Calu3 (cell line): ENCODE measurements at places on chromosomes 2 and 18.

DNA sequence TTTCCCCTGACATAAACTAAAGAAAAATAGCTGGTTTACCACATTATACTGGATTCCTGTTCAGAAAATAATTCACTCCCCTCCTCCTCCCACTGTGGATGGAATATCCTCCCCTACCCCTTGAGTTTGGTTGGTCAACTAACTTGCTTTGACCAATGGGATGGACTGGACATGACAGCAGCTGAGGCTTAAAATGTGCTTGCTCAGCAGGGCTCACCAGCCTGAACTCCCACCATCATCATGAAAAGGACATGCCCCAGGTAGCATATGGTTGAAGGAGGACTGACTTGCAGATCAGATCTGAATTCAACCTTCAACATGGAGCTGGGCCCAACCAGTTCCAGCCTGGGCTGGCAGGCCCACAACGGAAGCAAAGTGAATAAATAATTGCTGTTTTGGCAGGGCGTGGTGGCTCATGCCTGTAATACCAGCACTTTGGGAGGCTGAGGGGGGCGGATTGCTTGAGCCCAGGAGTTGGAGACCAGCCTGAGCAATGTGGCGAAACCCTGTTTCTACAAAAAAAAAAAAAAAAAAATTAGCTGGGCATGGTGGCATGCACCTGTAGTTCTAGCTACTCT, 284.4 kb downstream of the AFF3 start:
- DNase-seq, result no peak

- DNase-seq, result no peak
Measured at GRCh38 chr18:3660739-3661515, 211.0 kb downstream of the TGIF1 start.

DNA sequence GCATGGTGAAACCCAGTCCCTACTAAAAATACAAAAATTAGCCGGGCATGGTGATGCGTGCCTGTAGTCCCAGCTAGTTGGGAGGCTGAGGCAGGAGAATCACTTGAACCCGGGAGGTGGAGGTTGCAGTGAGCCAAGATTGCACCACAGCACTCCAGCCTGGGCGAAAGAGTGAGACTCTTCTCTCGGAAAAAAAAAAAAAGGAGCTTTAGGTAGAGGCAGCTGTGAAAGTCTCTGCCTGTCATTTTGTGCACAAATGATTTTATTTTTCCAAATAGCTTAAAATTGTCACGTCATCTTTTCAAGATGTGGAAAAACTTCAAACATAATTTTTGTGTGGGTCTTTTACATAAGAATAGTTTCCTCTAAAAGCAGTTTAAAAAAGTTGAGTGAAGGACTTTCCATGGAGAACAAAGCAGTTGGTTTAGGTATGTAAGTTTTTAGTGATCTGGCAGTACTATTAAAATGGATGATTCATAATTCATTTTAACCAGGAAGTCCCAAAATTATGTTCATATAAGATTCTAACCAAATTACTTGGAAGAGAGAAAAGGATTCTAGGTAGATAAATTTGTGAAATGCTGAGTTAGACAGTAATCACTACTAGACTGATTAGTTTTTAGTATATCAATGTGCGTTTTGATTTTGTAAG, 11.5 kb downstream of the CCNYL1 start:
- DNase-seq, result no peak

DNA sequence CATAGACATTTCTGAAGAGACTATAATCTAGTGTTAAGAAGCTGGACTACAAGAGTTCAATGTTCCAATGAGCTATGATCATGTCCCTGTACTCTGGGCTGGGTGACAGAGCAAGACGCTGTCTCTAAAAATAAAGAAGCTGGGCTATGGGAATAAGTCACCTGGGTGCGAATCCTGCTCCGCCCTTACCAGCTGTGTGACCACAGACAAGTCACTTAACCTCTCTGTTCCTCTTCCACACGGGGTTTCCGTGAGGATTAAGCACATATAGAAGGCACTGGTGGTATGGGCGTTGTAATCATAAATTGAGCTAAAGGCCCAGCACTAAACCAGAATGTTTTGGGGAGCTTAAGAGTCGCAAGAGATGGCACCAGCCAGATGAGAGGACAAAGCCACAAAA, 178.5 kb downstream of the HAUS1 start:
- DNase-seq, result no peak

DNA sequence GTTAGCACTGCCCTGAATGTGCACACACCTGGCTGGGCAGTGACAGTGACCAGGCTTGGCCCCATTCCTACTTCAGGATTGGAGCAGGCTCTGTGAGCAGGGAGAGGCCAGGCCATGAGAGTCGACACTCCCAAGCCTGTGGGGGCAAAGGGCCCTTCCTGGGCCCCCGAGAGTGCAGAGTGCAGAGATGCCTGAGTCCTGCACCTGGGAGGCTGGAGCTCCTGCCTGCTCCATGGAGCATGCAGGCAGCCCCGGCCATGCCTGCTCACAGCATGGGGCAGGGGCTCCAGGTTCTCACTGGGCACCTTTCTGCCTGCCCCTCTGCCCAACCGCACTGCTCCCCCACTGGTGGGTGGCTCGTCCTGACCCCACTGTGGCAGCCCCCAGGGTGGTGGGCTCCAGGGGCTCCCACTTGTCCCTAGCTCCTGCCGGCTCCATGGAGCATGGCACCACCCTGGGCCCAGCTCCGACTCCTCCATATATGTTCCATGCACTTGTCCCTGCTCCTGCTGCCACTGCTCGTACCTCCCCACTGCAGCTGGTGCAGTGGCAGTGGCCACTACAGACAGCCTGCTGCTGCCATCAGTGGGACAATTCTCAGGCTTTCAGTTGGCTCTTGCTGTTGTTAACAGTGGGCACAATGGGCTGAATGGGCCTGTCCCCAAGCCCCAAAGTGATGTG, 282.0 kb downstream of the RPRM start:
- DNase-seq, result no peak

DNA sequence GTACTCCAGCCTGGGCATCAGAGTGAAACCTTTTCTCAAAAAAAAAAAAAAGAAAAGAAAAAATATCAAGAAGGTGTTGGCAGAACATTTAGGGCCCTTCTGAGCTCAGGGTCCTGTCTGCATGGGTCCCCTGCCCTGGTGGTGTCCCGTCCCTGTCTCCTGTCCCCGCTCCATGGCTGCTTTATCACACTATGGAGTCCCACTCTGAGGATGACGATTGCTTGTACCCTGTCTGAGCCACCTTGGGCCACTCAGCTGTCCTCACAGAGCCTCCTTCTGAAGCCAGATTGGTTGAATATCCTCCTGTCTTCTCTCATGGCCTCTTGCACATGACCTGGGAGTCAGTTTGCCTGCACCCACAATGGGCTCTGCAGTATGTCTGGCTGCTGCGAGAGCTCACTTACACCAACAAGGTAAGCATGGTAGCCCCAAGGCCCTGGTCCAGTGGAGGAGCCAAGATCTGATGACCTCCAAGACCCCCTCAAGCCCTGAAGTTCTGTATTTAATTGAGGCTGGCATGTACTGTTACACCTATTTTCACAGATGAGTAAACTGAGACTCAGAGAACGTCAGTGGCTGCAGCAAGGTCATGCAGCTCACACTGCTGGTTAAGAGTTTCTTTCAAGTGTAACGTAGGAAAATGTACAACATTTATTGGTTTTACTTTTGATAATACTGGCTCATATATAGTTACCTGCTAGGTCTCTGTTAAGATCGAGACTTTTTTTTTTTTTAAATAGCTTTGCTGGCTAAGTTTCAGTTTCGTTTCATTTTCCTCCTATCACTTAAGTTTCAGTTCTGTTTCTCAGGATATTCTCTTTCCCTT, 16.9 kb upstream of the ZCCHC2 start:
- no peak for DNase-seq

GRCh38 chr18:25830787-25831186, 259.6 kb downstream of the SS18 start:
- DNase-seq, result no peak

- no peak for DNase-seq
Measured at GRCh38 chr2:229909090-229909489, 12.7 kb downstream of the TRIP12 start.

GRCh38 chr2:151999053-151999452, 99.8 kb downstream of the CACNB4 start:
- DNase-seq, result peak; percentile 71

GRCh38 chr2:223541546-223541945, 60.6 kb downstream of the SCG2 start:
- DNase-seq, result no peak

DNA sequence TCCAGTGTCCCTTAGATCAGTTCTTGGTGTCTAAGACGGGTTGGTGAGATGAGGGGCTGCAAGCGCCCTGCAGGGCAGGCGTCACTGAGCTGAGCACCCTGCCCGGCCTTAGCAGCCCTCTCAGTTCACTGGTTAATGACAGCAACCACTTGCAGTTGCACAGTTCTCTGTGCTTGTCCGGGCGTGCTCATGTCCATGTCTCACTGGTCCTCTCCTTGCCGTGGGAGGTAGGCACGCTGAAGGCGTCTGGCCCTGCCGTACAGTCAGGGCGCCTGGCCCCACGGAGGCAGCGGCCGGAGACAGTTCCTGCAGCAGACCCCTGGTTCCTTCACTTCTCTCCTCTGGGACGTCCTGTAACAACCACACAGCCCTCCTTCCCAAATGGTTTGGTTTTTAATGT, 75.3 kb downstream of the ARHGEF4 start:
- DNase-seq, result no peak

DNA sequence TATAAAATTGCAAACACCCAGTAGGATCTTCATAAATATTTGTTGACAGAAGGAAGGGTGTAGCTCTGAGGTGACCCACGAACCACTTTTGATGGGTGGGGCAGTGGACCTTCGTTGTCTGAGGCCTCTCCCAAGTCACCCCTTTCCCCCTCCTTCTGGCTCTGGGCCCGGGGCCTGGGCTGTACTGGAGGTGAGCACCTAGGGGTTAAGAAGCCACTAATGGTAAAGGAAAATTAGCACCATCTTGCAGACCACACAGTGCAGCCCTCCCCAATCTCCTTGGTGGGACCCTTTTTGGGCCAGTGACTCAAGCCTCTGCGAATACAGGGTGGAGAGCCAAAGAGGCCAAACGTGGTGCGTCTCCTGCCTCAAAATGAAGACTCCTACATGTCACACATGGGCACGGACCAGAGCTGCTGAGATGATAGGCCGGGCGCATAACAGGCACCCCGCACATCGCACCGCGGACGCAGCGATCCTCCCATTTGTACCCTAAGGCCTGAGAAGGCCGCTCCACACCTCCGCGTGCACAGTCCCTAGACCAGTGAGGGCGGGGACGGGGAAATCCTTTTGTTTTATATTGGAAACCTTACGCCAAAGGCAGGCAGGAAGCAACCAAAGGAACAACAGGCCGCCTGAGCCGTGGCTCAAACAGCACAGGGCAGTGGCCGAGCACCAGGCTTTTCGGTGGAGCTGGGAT, 31.9 kb upstream of the ATP6V1B1 start:
- no peak for DNase-seq

DNA sequence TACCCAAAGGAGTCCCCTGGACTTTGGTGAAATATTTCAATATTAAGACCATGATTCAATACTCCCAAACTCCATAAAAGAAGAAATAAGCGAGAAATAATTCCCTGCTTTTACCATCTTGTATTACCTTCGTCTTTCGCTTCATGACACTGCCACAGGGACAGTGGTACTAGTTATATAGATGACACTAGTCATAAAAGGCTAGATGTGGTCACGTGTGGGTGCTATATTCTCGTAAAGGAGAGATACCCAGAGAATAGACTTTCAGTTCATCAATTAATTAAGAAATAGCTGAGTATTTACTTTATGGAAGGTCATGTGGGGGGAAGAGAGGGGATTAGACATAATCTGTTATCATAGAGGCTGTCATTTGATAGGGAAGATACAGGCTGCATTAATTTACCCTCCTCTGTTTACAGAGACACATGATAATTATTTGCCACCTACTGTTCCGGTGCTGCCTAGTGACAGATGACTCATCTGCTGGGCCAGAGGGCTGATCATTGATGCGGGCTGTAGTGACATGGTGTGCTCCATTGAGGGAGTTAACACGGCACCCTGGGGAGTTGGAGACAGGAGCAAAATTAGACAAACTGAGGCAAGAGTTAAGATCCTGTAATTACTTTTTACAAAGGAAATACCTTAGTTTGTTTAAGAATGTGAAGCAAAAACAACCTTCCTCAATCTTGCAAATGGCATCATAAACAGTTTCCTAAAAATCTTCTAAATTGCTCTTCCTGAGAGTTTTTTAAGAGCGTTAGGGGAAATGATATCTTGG, 78.2 kb upstream of the ITGB6 start:
- no peak for DNase-seq

- DNase-seq, result no peak
Measured at GRCh38 chr18:77144046-77144445, 11.5 kb upstream of the MBP start.

DNA sequence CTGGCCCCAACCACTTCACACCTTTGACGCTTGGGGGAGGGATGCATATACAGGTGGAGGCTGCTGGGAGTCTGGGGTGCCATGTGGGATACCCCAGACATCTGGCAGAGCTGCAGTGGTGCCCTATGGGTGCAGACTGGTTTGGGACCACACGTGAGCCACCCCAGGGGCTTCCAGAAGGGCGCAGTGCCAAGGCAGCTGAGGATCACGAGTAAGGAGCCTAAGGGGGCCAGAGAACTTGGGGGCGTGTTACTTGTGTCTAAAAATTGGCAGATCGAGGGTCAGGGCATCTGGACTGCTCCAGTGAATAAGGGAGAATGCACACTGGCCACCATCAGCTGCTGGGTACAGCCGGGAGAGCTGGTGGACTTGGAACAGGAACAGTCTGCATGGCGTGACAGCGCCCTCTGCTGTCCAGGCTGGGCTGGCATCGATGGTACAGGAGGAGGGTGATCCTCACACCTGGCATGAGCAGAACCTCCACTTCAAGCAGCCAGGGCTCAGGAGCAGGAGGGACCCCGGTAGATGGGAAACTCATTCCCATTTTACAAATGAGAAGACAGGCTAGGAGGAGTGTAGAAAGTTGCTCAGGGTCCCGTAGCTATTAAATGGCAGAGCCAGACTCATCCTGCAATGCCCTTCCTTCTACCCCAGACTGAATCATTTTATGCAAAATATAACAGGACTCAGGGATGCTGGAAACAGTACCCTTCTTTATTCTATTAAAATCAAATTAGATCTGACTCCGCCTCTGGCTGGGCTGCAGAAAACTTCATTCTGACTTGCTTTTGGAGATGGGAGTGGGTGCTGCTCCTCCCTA, 60.4 kb downstream of the ATOH8 start:
- peak; percentile 95 for DNase-seq

DNA sequence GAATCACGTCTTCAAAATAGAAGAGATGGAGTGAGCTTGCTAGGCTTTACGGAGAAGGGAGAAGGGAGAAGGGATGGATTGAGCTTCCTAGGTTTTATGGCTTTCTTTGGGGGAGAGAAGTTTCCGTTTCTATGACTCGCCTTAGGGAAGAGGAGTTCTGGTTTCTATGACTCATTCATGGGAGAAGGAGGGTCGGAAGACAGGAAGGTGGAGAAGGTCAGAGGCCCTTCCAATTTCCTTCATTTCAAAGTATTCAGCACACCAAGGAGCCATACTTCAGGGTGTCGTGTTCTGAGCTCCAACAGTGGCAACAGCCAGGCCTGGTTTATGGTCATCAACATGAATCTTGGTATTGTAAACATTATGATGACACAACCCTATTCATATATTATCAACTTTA, 284.7 kb upstream of the VWC2L start:
- DNase-seq, result no peak

- DNase-seq, result no peak
Measured at GRCh38 chr2:181517685-181518301, 60.6 kb downstream of the ITGA4 start.

GRCh38 chr2:70098032-70098431, 10.8 kb downstream of the PCBP1 start:
- DNase-seq, result no peak
